ENCODE measurements at places on chromosomes 5 and 9.
A peak's percentile ranks its signal among the peaks of the same experiment; 100 is the strongest.

- DNase-seq, result no peak
Observed at GRCh38 chr9:101119206-101119819, 90.8 kb downstream of the PLPPR1 start.

GRCh38 chr5:151223447-151224264 is at the start of gene CCDC69:
CCDC69 (minus strand) TSS chr5:151224092; CDS start chr5:151223970, 122 bp downstream.
- DNase-seq, result peak; percentile 44

- DNase-seq, result no peak
Observed at GRCh38 chr9:116468369-116468768, 218.7 kb upstream of the TRIM32 start.

- no peak for DNase-seq
Observed at GRCh38 chr5:22908129-22908528, 55.0 kb upstream of the CDH12 start.

DNA sequence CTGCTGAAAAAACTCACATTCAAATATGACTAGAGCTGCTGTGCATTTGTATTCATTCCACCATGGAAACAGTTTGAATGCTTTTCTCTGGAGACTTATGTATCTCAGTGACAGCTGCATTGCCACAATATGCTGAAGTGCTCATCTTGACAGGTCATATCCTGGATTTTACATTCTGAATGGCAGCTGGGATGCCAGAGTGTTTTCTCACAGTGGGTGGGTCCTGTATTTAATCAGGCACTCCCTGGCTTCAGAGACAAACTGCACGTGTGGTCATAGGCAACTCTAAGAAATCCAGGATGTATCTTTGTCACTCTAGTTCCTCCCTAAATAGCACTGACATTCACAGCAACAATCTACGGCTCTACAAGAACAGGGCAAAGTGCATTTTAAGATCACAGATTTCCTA is 75.6 kb downstream of the ST8SIA4 start:
- no peak for DNase-seq

DNA sequence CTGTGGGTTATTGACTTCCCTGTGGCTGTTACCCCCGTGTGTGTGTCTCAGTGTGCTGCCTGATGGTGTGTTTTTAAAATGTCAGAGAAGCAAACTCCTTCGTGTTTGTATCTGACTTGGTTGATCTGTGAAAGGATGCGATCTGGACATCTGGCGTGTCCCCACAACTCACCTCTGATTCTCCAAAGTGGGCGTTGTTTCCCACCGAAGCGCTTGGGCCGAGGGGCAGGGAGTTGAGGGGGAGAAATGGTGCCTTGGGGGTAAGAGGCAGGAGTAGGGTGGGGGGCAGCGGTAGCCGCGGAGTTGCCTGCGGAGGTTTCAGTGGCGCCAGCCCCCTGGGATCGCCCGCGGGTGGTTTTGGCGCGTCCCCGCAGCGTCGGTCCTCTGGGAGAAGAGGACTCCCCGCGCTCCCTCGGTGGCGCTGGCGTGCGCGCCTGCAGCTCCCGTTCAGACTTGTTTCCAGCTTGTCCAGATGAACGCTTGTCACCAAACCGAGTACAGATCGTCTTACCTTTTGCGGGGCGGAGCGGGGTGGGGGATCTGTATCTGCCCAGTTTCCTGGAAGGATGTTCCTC is 1.1 kb downstream of the MAST4 start:
- DNase-seq, result no peak

- DNase-seq, result no peak
Observed at GRCh38 chr5:1101961-1102713, 9.7 kb downstream of the SLC12A7 start.

GRCh38 chr9:121926351-121926801 is 166.7 kb downstream of the TTLL11 start:
- no peak for DNase-seq

DNA sequence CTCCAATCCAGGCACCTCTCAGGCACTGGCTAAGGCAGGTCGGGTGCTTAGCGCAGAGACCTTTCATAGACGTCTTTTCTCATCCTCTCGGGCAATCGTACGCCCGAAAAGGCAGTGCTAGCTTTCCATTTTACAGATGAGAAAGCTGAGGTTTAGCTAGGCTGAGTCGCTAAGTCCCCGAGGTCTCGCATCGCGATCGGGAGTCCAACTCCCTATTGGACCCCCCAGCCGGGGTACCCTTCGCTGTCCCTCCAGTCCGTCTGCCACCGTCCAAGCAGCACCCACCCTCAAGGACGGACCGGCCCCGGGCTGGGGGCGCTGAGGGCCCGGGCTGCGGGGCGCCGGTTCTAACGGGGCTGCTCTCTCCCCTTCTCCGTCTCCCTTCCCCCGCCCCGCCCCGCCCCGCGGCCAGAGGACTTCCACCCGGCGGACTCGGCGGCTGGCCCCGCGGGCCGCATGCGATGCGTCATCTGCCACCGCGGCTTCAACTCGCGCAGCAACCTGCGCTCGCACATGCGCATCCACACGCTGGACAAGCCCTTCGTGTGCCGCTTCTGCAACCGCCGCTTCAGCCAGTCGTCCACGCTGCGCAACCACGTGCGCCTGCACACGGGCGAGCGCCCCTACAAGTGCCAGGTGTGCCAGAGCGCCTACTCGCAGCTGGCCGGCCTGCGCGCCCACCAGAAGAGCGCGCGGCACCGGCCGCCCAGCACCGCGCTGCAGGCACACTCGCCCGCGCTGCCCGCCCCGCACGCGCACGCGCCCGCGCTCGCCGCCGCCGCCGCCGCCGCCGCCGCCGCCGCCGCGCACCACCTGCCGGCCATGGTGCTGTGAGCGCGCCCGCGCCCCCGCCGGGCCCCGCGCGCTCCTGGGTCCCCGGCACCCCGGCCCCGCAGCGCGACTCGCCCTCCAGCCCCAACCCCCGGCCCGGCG is 12.5 kb upstream of the EXOSC2 start:
- DNase-seq, result peak; percentile 35

DNA sequence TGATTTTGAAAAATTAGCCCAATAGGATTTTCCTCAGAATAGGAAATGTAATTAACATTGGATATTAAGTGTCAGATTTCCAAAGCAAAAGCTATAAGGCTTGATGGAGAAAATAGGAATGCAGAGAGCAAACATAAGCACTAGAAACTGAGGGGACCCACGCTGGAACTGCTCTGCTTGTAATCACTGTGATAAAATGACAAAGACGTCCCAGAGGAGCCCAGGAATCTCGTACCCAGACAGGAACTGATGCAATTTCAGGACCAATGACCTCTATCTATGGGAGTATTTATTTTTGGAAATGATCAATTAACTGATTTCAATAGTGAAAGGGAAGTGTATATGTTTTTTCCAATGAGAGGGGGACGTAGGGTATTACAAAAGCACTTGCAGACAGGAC is 714.5 kb upstream of the WWC1 start:
- no peak for DNase-seq

DNA sequence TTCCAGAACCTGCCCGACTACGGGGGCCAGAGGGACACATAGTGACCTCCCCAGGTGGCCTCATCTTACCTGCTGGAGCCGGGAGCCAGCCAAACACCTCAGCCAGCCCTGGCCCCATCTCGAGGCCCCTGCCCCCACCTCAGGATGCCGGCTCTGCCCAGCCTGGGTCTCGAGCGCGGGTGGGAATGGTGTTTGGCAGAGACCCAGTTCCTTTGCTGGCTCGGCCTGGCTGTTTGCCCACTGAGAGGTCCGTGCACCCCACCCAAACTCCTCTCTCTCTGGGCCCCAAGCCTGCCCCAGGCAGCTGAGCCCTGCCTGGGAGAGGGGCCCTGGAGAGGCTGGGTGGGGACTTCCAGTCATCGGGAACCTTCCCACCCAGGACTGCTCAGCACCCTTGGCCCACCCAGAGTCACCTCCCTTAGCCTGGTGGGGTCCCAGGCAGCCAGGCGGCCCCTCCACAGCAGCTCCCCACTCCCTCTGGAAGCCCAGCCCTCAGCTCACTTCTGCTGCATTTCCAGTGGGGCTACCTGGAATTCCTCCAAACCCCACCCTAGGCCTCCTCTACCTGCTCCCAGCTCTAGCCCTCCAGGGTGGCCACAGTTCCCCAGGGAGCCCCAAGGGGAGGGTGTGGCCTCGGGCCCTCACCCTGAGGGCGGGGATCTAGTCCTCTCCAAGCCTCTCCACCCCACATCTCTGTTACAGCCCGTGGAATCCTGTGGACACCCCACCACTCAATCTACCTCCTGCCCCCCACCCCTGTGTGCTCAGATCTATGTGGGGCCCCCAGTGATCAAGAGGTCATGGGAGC is 42.4 kb upstream of the UBAC1 start:
- no peak for DNase-seq

- peak; percentile 32 for DNase-seq
Observed at GRCh38 chr5:136563489-136563888, 198.1 kb upstream of the TRPC7 start.

GRCh38 chr5:143653256-143653655 is 158.7 kb upstream of the HMHB1 start:
- no peak for DNase-seq

Data from central memory CD4-positive, alpha-beta T cell (primary cell).